Muscle of back (tissue), 13 donors: ENCODE measurements at places on chromosomes 5 and 9.

DNA sequence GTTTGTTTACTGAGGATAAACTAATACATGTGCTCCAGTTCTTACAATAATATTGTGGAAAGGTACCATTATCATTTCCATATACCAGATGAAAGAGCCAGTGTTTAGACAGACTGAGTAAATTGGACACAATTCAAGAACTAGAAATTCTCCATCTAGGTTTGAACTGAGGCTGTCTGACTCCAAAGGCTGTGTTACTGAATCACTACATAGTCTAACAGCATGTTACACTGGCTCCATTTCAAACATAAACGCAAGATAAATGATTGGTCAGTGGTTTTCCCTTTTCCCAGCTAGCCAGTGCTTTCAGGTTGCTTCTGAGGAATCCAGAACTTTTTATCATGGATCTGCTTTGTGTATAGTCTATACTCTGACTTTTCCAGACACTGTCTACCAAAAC, 8.1 kb downstream of the SPDL1 start:
- no peak for DNase-seq

DNA sequence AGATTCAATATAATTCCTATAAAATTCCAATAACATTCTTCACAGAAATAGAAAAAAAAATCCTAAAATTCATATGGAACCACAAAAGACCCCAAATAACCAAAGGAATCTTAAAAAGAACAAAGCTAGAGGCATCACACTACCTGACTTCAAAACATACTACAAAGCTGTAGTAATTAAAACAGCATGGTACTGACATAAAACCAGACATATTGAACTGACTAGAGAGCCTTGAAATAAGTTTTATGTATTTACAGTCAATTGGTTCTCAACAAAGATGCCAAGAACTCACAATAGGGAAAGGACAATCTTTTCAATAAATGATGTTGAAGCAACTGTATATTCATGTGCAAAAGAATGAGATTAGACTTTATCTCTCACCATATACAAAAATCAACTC, 36.9 kb downstream of the BTNL9 start:
- DNase-seq = no peak

DNA sequence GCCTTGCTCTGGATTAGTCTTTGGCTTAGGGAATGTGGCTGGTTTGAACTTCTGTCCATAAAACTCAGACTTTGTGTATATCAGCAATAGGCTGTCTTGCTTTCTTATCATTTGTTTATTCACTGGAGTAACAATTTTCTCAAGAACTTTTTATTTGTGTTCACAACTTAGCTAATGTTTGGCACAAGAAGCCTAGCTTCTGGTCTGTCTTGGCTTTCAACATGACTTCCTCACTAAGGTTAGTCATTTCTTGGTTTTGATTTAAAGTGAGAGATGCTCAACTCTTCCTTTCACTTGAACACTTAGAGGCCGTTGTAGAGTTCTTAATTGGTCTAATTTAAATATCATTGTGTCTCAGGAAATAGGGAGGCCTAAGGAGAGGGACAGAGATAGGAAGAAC, 4.9 kb downstream of the FBXO38 start:
- DNase-seq = no peak

DNA sequence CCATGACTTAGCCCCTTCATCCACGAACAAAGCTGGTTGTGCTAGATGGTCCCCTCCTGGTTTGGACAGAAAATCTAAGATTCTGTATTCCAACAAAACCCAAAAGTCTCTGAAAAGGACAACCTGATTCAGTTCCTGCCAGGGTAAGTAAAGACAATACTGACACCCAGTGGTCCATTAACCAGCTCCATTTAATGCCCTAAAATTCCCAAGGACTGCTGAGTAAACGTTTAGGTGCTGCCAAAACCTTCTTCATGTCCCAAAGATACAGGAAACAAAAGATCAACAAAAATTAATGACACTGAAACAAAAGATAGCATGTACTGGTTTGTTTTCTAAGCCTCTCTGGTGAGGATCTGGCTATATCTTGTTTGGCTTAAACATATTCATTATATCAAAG, 25.3 kb upstream of the PPP1R2B start:
- peak; percentile 68 for DNase-seq

GRCh38 chr5:122073018-122073417, 5.0 kb downstream of the LOX start:
- no peak for DNase-seq

GRCh38 chr5:74019923-74020322, 393.9 kb downstream of the ARHGEF28 start:
- DNase-seq = no peak

GRCh38 chr9:129816501-129817435, 7.2 kb downstream of the TOR1A start:
- DNase-seq = no peak

DNA sequence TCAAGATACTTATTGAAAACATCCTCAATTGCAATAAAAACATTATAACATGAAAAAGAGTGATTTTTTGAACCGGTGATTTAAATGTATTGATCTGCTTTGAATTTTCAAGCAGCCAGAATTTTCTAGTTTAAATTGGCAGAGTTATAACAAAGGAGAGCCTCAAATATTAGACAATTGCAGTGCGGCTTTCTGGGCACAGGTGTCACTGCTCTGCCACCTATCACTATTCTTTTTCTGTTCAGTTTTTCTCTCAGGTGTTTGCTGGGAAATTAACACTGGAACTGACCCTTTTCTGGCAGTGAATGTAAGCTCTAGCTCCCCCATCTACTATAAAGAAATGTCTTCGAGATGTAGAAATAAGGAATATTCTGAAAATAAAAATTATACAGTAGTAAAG, 23.0 kb downstream of the ZBED3 start:
- DNase-seq = no peak

DNA sequence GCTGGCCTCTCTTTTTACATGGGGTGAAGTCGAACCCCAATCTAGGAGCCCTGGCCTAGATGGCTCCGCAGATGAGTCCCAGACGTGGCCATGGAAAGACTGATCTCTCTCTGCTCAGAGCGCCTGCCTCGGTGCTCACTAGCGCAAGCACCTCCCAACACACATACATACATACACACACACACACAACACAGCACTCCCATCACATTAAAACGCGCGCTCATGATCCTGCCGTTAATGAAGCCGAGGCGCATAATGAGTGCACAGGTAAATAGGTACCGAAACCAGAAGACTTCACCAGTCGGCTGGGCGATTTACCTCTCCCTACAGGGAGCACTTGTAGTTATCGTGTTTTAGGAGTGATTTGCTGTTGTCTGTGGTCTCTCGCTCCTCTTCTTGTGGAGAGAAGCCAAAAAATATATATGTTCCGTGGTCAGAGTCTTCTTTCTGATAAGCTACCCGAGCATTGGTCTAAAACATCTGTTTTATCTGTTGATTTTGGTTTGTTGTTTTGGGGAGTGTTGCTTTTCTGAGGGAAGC, 207.7 kb downstream of the MEF2C start:
- DNase-seq = peak; percentile 75

- DNase-seq = no peak
These were observed 183.1 kb downstream of the GAS1 start for GRCh38 chr9:86764221-86764624.

GRCh38 chr9:120369608-120370220, 210.3 kb downstream of the CDK5RAP2 start:
- DNase-seq = no peak

DNA sequence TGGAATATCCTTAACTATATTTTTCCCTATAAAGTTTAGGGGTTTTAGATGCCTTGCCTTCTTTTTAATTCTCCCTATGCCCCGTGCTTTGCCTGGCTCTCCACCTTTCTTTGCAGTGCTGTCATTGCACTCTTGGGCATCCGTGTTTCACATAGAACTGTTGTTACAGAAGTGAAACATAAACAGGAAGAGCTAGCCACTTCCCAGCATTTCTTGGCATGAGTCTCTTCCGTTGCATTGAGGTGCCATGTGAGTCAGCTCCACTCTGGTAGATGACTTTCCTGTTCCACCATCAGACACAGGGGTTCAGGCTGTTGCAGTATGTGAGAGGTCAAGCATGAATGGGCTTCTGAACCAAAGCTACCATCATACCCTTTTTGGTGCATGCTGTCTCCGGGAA, 73.4 kb downstream of the ANGPTL2 start:
- peak; percentile 42 for DNase-seq

DNA sequence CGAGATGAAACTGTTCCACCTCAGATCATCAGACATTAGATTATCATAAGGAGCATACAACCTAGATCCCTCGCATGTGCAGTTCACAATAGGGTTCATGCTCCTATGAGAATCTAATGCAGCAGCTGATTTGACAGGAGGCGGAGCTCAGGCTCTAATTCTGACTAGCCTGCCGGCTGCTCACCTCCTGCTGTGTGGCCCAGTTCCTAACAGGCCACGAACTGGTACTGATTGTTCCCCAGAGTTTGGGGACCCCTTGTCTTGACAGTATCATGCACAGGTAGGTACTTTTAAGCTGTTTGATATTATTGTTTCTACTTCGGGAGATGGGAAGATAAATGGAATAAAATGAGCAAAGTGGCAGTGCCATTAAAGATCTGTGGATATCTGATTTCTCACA, 66.9 kb downstream of the ZCCHC7 start:
- no peak for DNase-seq

GRCh38 chr5:138051441-138052296, 18.8 kb upstream of the FAM13B start:
- no peak for DNase-seq

DNA sequence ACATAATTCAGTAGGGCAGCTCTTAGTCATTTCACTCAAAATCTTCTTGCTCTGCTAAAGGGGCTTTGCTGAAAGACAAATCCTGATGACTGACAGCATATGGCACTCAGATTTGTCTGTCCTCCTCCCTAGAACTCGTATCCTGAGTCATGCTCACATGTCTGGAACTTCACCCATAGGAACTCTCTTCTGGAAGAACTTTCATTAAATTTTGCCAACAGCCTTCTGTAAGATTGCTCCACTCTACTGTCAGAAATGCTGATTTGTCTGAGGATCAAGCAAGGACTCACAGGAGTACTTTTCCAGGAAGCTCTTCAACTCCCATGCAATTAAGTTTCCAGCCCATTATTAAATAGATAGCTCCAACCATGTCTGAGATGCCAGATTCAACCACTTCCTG, 59.8 kb upstream of the SNX2 start:
- no peak for DNase-seq
